ENCODE measurements at places on chromosomes 2 and 18.

GRCh38 chr2:223262946-223263345 lies 211.0 kb downstream of the KCNE4 start:
- DNase-seq, result no peak

- no peak for DNase-seq
Observed at GRCh38 chr2:157592948-157593347, 35.7 kb downstream of the ACVR1C start.

DNA sequence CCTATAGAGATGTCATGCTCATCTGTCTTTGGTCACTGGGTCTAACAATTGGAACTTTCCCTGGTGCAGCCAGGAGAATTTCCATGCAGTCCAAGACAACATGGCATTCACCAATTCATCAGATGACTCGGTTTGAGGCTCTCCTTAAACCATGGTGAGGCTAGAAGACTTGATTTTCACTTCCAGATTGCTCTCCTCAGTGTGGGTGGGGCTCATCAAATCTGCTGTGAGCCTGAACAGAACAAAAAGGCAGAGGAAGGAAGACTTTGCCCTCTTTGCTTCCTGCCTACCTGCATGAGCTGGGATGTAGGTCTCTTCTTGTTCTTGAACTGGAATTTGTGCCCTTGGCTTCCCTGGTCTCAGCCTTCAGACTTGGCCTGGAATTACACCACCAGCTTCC lies 203.4 kb upstream of the TRIB2 start:
- no peak for DNase-seq

GRCh38 chr2:228697456-228697855 lies 516.0 kb upstream of the SPHKAP start:
- no peak for DNase-seq

GRCh38 chr18:10417664-10418063 lies 36.8 kb upstream of the APCDD1 start:
- no peak for DNase-seq

- DNase-seq, result no peak
Observed at GRCh38 chr2:56102098-56102497, 81.7 kb upstream of the CCDC85A start.

GRCh38 chr2:120669121-120669952 lies 66.3 kb upstream of the GLI2 start:
- DNase-seq, result no peak

- DNase-seq, result no peak
Observed at GRCh38 chr2:125272651-125273050, 1247.6 kb downstream of the CNTNAP5 start.

DNA sequence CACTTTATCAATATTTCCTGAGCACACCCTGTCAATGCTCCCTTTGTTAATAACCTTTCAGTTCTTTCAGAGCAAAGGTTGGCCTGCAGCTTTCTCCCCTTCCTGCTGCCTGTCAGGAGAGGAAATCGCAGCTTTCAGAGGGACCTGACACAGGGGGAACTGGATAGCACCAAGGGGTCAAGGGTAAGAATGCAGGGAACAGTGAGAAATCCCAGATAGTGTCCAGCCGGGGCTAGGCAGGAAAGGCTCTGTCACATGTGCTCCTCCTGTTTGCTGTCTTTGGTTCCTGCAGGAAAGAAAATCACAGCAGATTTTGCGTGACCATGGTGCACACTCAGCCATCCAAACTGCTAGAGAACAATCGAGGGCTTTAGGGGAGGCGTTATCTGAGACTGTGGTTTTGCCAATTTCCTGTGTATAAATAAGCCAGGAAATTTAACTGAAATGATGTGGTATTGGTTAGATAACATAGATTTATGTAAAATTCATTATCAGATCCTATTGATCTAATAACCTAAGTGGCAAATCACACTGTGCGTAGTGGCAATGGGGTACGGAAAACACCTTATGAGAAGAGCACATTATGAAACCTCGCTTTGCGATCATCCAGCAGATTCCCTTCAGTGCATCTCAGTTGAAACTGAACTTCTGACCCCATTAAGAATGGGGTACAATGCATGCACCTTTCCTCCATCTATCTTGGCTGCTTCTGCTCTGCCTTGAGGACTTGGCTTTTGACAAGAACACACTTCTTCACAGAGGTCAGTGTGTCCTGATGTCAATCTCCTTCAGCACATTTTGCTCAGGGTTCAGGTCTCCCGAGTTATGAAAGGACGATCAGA lies 178.0 kb downstream of the ICOS start:
- no peak for DNase-seq

DNA sequence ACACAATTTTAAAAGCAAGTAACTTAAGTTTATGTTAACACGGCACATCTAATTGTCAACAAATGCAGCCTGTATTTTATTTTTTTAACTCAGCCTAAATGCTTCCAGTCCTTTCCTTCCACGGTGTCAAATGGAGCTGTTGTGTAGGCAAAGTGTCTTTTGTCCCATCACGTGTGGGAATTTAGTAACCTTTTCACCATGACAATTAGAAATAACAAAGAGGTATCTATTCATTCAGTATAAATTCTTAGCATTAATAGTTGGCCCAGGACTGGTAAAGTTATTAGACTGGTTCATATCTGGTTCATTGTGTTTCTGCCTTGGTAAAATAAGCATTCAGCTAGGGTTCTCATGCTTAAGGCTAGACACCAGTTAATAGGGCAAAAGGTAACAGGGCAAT lies 47.9 kb downstream of the FRZB start:
- DNase-seq, result no peak

DNA sequence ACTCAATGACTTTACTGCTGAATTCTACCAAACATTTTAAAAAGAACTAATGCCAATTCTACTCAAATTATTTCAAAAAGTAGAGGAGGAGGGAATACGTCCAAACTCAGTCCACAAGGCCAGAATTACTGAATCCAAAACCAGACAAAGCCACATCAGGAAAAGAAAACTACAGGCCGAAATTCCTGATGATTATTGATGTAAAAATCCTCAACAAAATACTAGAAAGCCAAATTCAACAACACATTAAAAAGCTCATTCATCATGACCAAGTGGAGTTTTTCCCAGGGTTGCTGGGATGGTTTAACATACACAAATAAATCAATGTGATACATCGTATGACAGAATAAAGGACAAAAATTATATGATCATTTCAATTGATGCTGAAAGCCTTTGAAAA lies 103.9 kb upstream of the UBE2E3 start:
- no peak for DNase-seq

- DNase-seq, result no peak
Observed at GRCh38 chr2:216350214-216350791, 22.0 kb downstream of the MARCHF4 start.

DNA sequence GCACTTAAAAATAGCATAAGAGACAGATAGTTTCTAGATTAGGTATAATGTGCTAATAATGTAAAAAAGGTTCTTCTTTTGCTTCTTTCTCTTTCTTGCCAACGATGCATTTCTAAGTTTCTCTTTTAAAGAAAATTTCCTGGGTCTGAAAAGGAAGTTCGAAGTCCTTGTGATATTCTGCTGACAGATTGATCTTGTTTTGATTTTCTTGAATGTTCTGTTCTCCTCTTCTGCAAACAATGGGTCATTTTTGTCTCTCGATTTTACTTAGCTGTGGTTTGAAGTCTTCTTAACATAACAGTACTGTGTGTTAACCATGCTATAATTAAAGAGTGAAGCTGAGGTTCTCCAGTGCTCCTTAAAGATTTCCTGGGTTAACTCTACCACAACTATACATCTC lies 61.1 kb upstream of the ACYP2 start:
- DNase-seq, result no peak

- no peak for DNase-seq
Observed at GRCh38 chr2:142796161-142796560, 81.3 kb upstream of the KYNU start.

DNA sequence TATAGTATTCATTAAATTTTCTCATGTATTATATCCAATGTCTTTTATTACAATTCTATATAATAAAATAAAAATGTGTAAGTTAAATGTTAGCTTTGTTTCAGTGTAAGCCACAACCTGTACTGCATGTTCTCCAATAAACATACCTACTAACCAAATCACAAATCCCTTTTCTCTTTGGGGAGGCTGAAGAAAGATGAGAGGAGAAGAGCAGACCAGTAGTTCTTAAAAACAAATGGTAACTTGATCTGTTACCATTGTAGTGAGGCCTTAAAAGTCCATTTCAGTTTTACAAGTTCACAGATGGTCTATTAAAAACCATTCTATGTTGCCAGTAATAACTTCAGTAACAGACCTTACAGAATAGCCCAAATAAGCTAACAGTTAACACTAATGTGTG lies 100.5 kb downstream of the SOS1 start:
- no peak for DNase-seq

GRCh38 chr2:192197357-192197756 lies 2.6 kb upstream of the TMEFF2 start:
- no peak for DNase-seq

- DNase-seq, result no peak
Observed at GRCh38 chr2:229282758-229283546, 11.9 kb upstream of the PID1 start.

DNA sequence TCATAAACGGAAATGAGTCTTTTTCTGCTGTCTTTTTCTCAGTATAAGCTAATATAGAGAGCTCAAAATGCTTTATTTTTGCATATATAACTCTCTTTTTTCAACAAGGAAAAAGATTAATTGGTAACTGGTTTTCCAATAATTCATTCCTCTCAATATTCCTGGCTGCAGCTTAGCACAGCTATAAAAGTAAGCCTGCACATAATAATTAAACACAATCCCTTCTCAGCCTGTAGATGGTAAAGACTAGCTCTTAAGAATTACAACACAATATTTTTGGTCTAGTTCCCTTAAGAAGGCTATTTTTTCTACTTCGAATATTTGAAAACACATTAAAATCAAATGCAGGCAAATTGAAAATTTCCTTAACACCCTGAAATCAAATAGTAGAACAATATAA lies 258.0 kb downstream of the DOK6 start:
- DNase-seq, result no peak

DNA sequence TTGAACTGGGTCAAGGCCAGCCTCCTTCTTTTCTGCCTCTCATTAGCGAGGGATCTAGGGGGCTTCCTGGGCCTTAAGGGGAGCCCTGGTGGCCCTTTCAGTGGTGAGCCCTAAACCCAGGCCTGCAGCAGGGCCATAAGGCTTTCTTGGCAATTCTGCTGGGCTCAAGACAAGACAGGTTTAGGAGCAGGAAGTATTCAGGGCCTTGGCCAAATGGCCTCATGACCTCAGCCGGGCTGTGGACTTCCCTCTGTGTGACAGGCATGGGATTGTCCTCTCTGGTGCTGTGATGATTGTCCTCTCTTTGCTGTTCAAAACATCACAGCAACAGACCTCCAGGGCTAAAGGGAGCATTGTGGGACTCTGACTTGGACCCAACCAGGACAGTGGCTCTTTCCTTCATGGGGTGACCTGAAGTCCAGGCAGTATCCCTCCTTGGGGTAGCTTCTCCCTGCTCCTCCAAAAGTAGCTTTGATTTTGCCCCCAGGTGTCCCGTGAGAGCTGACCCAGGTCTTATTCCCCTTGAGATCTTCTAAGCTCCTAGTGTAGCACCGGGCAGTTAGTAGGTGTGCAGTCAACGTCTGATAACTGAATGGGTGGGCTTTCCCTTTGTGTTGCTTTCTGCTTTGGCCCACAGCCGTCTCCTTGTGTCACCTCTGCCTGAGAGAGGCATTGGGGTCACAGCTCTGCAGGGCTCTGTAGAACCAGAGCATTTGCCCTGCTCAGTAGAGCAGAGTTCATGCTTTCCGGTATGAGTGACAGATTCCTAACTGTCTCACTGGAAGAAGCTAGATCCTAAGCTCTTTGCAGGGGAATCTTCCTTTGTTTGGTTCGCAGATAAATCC lies 14.7 kb downstream of the FOSL2 start:
- no peak for DNase-seq

DNA sequence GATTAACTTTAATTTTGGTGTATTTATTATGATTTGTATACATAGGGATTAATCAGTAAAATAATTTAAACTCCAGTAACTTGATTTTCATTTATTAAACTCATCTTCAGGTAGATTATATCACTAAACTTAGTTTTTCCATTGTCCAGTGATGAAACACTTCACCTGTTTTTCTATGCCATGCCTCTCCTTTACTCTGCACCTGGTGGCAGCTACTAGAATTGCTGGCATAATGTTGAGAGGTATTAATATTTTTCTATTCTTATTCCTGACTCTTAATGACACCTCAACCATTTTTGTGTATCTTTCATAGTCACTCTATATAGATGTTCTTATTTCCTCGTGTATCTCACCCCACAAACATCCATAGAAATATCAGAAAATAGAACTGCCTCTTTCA lies 940.3 kb upstream of the CRIM1 start:
- DNase-seq, result no peak

DNA sequence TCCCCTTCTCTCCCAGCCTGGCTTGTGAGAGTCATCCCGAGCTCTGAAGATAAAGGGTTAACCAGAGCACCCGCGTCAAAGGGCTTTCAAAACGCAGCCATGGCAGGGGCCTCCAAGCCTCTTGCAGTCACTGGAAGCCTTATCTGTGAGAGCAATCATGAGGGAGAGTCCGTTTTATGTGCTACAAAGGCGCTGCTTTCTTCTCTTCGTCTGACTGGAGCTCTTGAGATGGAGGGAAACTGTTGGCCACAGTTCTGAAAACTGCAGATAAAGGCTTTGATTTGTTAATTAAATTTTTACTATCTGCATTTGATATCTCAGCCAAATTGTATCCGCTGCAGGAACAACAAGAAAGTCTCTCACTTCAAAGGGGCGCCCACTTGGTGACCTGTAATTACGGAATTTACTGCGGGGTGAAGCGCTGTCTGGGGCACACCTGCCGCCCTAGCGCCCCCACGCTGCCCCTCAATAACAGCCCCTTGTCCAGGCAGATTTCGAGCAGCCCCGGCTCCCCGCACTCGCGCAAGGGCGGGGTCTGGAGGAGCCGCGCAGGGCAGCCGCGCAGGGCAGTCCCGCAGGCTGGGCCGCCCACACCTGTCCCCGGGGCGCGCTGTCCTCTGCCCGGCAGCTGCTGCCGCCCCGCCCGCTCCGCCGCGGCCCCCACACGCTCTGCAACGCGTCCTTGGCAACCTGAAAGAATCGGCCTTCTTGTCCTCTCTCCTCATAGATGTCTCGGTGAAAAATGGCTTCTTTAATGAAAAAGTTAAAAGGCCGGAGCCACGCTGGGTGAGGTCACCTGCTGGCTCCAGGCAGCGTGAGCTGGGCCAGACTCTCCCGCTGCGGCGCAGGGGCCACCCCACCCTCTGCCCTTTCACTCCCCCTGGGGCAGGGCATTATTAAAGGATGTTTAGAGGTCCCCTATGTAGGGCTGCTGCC lies 217.9 kb downstream of the VAPA start:
- no peak for DNase-seq

GRCh38 chr18:23887035-23887434 lies 127.5 kb upstream of the TTC39C start:
- DNase-seq, result no peak

Data from smooth muscle cell of the brain vasculature (primary cell).